Kidney glomerular epithelial cell (primary cell): ENCODE measurements at places on chromosomes 4 and X.
A peak's percentile ranks its signal among the peaks of the same experiment; 100 is the strongest.

GRCh38 chr4:139085141-139085540, 69.6 kb downstream of the NOCT start:
- peak; percentile 4 for DNase-seq

GRCh38 chrX:47745416-47745815, 86.4 kb upstream of the UXT start:
- no peak for DNase-seq

DNA sequence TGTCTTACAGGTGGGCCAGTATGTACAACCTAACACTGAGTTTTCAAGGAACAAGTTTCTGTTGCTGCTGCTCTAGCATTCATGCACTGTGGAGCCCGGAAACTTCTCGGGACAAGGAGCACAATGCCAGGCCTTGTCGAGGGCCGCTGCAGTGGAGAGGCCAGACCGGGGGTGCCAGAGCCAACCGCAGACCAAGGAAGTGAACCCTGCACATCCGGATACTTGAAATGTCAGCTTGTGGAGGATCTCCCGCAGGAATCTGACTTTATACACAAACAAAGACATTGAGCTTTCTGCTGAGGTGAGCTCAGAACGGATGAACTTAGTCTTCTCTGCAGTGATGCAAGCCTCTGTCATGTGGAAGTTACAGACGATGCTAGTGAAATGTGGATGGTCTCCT, 99.5 kb downstream of the ZNF827 start:
- no peak for DNase-seq

GRCh38 chr4:4424499-4425115, 37.7 kb downstream of the NSG1 start:
- no peak for DNase-seq

DNA sequence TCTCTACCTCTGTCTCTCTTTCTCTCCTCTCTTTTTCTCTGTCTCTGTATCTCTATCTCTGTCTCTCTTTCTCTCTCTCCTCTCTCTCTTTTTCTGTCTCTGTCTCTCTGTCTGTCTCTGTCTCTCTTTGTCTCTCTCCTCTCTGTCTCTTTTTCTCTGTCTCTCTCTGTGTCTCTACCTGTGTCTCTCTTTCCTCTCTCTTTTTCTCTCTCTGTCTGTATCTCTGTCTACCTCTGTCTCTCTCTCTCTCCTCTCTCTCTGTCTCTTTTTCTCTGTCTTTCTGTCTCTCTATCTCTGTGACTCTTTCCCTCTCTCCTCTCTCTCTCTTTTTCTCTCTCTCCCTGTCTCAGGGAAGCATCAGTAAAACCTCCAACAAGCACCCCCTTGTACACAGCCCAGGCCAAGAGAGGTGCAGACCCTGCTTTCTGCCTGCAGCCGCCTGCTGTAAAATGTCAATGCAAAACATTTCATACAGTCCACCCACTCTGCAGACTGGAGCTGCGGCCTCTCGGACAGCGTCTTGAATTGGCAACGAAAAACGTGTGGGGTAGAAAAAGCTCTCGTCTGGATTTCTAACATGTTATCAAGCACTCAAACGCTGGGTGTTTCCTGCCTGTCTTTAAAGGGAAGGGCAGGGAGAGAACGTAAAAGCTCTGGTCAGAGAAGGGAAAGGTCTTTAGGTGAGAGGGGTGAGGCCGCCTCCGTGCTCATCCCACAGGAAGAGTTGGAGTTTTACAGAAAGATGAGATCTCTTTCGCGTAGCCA, 3.7 kb upstream of the SHOX start:
- no peak for DNase-seq

- DNase-seq: no peak
Observed at GRCh38 chr4:10448991-10449390, 8.2 kb downstream of the ZNF518B start.

DNA sequence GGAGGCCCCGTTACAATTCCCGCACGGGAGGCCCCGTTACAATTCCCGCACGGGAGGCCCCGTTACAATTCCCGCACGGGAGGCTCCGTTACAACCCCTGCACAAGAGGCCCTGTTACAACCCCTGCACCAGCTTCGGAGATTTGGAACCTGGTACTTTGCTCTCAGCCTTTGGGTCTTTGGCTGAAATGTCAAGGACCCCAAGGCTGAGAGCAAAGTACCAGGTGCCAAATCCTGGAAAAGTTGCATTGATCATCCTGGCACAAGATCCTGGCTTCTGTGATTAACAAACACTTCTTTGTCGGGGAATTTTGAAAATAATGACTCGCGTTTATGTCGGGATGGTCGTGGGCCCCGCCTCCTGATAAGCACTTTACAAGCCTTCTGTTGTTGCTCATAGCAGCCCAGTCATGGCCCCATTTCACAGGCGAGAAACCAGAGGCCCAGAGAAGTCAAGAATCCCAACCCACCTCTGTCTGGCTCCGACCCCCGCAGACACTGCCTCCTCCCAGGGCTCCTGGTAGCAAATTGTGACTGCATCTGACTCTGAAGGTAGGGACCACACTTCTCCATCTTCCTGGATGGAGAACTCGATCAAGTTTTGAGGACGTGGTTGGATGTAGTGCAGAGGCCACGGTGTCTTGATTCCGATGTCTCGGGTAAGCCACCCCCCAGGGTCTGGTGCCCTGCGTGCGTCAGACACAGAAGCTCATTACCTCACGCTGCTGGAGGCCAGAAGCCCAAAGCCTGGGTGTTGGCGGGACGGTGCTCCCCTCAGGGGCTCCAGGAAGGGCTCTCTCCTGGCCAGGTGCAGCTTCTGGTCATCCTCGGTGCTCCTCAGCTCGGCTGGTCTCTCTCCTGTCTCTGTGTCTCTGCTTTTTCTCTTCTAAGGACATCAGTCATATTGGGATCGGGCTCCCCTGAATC, 60.3 kb downstream of the ADRA2C start:
- no peak for DNase-seq

GRCh38 chrX:8689473-8689872, 42.5 kb downstream of the ANOS1 start:
- DNase-seq: no peak

GRCh38 chr4:115485402-115485801, 372.0 kb upstream of the NDST4 start:
- no peak for DNase-seq

DNA sequence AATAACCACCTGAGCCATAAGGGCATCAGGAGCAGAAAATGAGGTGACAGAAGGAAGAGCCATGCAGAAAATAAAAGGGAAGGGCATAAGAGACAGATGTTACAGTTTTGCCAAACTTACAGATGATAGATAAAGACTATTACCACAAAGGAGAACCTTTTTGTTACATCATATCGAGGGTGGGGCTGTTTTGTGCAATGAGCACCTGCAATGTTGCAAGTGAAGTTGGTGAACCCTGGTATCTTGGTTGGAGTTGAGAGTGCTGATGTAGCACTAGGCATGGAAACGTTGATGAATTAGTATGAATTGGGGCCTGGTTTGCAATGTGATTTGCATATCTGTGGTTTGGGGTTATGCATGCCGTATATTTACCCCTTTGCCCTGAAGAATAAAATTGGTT, 119.8 kb upstream of the TEX13D start:
- DNase-seq: no peak

GRCh38 chr4:123480706-123481418, 84.3 kb downstream of the SPRY1 start:
- peak; percentile 61 for DNase-seq

GRCh38 chr4:16896881-16897750, 1.3 kb downstream of the LDB2 start:
- no peak for DNase-seq

DNA sequence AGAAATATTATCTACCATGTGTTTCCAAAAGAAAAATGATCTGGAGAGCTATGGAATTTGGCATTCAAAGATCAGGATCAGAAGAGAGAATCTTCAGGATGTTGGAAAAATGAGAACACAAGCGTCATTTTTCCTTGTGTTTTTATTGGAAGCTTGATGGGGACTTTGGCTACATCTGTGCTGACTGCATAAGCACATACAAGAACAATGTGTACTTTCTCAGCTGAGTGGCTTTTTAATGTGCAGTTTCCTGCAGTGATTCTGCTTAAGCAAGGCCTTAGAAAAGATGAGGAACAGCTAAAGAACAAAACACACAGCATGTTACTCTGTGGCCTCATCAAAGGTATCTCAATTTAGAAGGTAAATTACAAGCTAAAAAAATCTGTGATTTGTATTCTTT, 1039.9 kb downstream of the GLUD2 start:
- DNase-seq: no peak

GRCh38 chr4:188275686-188276085, 136.4 kb downstream of the TRIML1 start:
- DNase-seq: no peak

DNA sequence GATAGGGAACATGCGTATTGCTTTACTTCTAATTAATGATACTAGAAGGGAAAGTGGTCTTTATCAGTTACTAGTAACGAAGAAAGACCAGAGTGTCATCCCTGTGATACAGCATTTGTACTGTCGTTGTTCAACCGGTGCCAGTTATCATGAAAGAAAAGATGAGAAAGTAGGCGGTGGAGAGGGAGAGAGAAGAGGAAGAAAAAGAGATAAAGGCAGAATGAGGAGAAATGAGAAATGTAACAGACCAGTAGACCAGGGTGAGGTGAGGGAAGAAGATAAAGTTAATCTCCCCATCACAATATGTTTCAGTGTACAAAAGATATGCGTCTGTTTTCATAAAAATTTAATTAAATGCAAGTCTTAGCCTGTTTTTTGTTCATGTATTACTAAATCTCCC, 135.2 kb upstream of the HPGD start:
- DNase-seq: no peak

DNA sequence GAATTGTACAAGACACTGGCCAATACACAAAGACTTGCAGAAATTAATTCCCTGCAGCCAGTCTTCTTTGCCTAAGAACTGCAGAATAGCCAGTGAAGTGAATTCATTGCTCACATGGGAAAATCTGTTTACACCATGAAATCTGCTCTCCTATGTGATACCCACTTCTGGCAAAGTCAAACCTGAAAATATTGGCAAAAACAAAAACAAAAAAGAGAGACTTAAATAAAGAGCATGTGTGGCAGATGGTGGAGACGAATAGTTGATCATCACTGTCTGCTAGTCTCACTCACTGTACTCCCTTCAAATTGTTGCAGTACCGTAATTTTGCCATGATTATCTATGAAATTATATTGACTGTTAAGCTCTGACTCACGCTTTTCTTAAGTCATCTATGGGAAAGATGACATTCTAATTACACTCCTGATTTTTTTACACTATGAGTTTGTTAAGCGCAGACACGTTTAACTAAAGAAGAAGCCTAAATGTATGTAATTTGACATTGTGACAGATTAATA, 406.8 kb downstream of the PCDH7 start:
- no peak for DNase-seq

DNA sequence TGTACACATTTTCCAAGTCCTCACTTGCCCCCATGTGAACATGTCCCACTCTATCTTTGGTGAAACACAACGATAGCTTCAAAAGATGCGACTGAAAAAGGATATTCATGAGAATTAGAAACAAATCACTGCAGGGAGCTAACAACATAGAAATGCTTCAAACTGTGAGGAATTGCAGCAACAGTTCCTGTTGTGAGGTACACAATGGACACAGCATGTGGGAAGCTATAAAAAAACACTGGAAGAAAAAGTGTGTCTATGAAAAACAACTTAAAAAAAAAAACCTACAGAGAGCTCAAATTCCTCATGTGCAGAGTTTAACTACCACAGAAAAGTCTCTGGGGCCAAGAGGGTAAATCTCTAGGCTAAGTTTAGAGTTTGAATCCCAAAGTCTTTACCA, 51.6 kb upstream of the BLTP1 start:
- no peak for DNase-seq

GRCh38 chr4:15438939-15439524, 11.2 kb downstream of the C1QTNF7 start:
- DNase-seq: no peak

- DNase-seq: no peak
Observed at GRCh38 chr4:151887816-151888180, 127.0 kb upstream of the GATB start.

- DNase-seq: peak; percentile 26
Observed at GRCh38 chr4:140309124-140309870, 64.1 kb upstream of the SCOC start.

GRCh38 chrX:84322083-84322827, 134.3 kb upstream of the RPS6KA6 start:
- DNase-seq: no peak

GRCh38 chrX:24099394-24099793, 44.6 kb downstream of the EIF2S3 start:
- DNase-seq: no peak

- DNase-seq: no peak
Observed at GRCh38 chrX:110222497-110223257, 95.2 kb downstream of the AMMECR1 start.

DNA sequence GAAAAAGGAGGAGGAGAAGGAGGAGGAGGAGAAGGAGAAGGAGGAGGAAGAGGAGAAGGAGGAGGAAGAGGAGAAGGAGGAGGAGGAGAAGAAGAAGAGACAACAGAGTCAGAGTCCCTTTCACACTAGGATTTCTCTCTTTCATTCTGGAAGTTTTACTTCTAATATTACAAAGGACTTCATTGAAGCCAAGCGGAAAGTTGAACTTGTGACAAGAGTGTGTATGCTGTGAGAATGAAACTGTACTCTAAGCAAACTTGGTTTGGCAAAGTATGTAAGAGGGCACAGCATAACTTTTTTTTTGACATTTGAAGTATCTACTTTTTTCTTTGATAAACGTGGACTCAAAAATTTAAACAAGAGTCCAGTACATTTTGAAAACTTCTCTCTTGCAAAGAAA, 48.0 kb downstream of the CXCL8 start:
- no peak for DNase-seq

GRCh38 chr4:19416146-19416545, 835.6 kb upstream of the SLIT2 start:
- no peak for DNase-seq

GRCh38 chrX:121755541-121755940, 708.1 kb downstream of the GLUD2 start:
- no peak for DNase-seq
